Activated naive CD8-positive, alpha-beta T cell treated with anti-CD3 and anti-CD28 coated beads, Interleukin-2, amount 10 ng/mL, durations not matched to agents 7 days and 5 days (primary cell): ENCODE measurements at places on chromosomes 4 and X. TPM values are rescaled to one million over a fixed set of nuclear protein-coding genes. Genes with fewer than 3 reads are reported as not detected.

DNA sequence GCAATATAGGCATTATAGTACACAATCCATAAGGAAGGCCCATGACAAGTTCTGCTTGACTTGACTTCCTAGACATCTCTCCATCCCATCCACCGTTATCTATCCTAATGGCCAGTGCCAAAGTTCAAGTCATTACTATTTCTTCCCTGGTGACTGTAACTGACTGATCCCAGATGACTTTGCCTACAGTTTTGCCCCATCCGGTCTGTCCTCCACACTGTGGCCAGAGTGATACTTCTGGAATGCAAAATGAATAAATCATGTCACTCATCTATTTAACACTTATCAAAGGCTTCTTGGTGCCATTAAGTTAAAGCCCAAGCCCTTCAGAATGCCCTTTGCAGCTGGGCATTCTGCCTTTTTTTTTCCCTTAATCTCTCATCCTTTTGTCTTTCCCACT is 130.8 kb downstream of the PPARGC1A start:
- no peak for DNase-seq
- no peaks in the 10 kb centered on the region for H3K36me3 ChIP-seq
- H3K4me1 ChIP-seq: no peaks in the 10 kb centered on the region
- no peak overlapping the region for H3K4me3 ChIP-seq
- no peak overlapping the region for H3K27ac ChIP-seq

DNA sequence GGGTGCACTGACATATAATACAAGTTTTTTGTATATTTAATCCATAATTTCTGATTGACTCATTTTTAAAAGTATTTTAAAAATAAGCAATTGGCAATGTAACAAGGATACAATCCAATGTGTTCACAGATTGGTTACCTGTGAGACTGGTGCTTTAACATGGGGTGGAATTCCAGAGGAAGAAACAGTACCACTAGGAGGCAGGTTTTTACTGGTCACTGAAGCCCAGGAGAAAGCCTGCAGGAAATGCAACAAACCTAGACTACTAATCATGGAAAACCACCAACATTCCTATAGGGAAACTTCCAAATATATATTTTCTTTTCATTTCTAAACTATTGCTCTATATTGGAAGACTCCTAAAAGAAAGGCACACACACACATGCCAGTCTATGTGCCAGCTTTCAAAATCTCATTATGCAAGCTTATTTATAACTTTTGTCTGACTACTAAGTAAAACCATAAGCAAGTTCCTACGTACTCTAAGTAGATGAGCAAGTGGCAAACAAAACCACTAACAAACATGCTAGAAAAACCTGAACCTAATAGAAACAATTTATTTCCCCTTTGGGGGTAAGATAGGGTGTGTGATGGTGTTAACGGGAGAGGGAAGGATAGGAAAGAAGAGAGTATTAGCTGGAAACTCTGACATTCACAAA is 19.2 kb downstream of the G3BP2 start:
- DNase-seq: no peak
- peaks cover 29% of the 10 kb centered on the region for H3K36me3 ChIP-seq
- no peaks in the 10 kb centered on the region for H3K27me3 ChIP-seq
- H3K4me1 ChIP-seq: peaks cover 58% of the 10 kb centered on the region
- peak overlapping the region; percentile 89 for H3K27ac ChIP-seq

DNA sequence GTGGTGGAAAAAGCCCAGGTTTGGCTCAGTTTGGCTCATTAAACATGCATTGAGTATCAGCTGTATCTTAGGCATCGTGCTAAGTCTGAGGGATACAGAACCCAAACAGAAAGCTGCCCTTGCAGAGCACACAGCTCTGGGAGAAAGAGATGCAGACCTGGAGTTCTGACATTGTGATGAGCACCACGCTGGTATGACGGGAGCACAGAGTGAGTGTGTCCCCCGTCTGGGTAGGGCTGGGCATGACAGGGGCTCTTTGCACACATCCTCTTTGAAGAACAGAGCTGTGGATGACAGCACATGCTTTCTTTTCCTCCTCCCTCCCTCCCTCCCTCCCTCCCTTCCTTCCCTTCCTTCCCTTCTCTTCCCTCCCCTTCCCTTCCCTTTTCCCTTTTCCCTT is 52.2 kb downstream of the CLCN4 start:
- no peaks in the 10 kb centered on the region for H3K36me3 ChIP-seq
- DNase-seq: no peak
- H3K27ac ChIP-seq: no peak overlapping the region

Gene ERAS
- total RNA-seq: not detected

Gene PNPLA4
- total RNA-seq: 5.5 TPM

DNA sequence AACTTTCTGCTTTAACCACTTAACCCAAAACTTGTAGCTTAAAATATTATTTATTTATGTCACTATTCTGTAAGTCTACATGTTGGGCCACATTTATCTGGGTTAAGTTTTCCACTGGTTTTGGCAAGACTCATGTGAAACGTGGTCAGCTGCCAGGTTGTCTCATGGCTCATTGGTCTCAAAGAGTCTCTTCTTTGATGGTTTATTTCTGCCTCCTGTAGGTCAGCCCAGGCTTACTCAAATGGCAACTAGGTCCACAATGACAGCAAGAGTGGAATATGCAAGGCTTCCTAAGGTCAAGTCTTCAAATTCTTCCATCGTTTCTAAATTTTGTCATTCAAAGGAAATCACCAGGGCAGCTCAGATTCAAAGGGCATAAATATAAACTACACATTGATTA is 828.7 kb downstream of the PCDH7 start:
- DNase-seq: no peak
- H3K4me1 ChIP-seq: no peaks in the 10 kb centered on the region
- H3K36me3 ChIP-seq: no peaks in the 10 kb centered on the region
- H3K4me3 ChIP-seq: no peak overlapping the region

GRCh38 chr4:185261946-185262345 is 52.5 kb downstream of the SNX25 start:
- H3K27me3 ChIP-seq: no peaks in the 10 kb centered on the region
- DNase-seq: no peak
- no peak overlapping the region for H3K27ac ChIP-seq
- peaks cover 8% of the 10 kb centered on the region for H3K36me3 ChIP-seq
- peaks cover 18% of the 10 kb centered on the region for H3K4me1 ChIP-seq

DNA sequence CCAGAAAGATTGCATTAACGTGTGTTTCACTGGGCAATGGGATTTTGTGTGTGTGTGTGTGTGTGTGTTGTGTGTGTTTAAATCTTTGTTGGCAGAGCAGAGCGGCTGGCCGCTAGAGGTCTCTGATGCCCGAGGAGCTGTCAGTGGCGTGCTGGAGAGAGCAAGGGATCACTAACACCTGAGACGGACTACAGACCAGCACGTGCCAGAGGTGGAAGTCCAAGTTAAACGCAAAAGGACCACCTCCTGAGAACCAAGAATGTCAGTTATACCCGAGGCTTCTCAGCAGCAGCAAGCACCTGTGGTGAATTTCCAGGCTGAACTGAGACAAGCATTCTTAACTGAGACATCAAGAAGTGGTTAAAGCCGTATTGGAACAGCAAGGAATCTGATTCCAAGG is 9.0 kb upstream of the SLC25A14 start:
- peak; percentile 35 for DNase-seq
- no peak overlapping the region for H3K27ac ChIP-seq
- H3K4me1 ChIP-seq: no peaks in the 10 kb centered on the region
- no peaks in the 10 kb centered on the region for H3K36me3 ChIP-seq

DNA sequence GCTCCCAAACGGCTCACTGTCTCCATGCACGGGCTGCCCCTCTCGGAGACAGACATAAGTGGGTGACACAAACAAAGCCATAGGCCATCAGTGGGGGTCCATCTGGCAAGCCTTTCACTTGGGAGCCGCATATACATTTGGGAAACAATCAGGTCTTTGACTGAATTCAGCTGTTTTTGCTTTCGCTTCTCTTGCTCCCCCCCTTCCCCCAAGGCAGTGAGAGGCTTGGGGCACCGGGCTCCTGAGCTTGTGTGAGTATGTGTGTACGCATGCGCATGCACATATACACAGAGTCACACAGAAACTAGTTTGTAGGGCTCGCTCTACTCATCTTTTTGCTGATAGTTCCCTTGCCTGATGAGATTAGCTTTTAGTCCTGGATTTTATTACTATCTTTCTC is 284.4 kb downstream of the AFF2 start:
- no peak for DNase-seq
- no peaks in the 10 kb centered on the region for H3K36me3 ChIP-seq
- H3K4me3 ChIP-seq: no peak overlapping the region
- H3K27ac ChIP-seq: no peak overlapping the region
- no peaks in the 10 kb centered on the region for H3K27me3 ChIP-seq

Gene CFAP299
- total RNA-seq: not detected

DNA sequence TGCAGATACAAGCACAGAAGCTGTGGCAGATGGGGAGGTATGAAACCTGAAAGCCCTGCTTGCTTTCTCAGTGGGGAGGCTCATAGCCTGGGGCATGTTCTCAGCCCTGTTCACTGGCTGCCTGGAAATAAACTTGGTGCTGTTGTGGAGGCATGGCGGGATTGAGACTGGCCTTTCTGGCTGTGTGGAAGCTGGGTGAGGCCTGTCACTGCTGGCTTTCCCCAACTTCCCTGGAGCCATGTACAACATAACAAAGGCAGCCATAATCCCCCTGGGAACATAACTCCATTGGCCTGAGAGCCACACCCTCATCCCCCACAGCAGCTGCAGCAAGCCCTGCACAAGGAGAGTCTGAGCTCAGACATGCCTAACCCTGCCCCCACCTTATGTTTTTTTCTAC is 237.7 kb upstream of the TLL1 start:
- no peaks in the 10 kb centered on the region for H3K4me1 ChIP-seq
- H3K36me3 ChIP-seq: no peaks in the 10 kb centered on the region
- no peak for DNase-seq
- peaks cover 2% of the 10 kb centered on the region for H3K27me3 ChIP-seq
- no peak overlapping the region for H3K4me3 ChIP-seq

DNA sequence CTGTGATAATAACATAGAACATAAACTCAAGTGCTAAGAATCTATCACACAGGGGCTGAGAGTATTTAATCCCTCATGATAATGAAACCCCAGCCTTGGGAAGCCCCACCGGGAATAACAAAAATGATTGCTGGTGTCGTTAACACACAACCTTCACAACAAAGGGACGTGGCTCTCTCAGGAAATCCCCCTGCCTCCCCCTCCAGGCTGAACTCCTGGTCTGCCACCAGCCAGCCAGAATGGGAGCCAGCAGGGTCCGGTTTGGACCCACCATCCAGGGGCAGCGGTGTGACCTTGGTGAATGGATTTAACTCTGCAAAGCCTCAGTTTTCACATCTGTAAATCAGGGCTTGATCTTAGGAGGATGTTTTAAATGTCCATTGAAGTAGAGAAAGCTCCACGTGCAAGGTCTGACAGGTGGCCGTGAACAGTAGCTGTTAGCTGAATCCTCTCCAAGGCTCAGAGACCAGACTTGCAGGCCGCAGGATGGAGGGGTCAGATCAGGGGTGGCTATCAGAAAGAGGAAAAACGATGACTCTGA is 46.5 kb downstream of the ABLIM2 start:
- H3K4me3 ChIP-seq: no peak overlapping the region
- no peak for DNase-seq
- no peaks in the 10 kb centered on the region for H3K36me3 ChIP-seq
- H3K4me1 ChIP-seq: peaks cover 2% of the 10 kb centered on the region
- no peak overlapping the region for H3K27ac ChIP-seq

GRCh38 chr4:62560858-62561257 is 1360.7 kb downstream of the ADGRL3 start:
- H3K36me3 ChIP-seq: no peaks in the 10 kb centered on the region
- no peak overlapping the region for H3K27ac ChIP-seq
- no peak overlapping the region for H3K4me3 ChIP-seq
- DNase-seq: no peak
- H3K27me3 ChIP-seq: no peaks in the 10 kb centered on the region

- H3K27ac ChIP-seq: no peak overlapping the region
- H3K27me3 ChIP-seq: no peaks in the 10 kb centered on the region
- no peaks in the 10 kb centered on the region for H3K36me3 ChIP-seq
- H3K4me3 ChIP-seq: no peak overlapping the region
- no peak for DNase-seq
These were observed 446.3 kb upstream of the GNPDA2 start for GRCh38 chr4:45172636-45173035.

- no peak overlapping the region for H3K4me3 ChIP-seq
- peaks cover 74% of the 10 kb centered on the region for H3K36me3 ChIP-seq
- H3K27me3 ChIP-seq: no peaks in the 10 kb centered on the region
- no peak overlapping the region for H3K27ac ChIP-seq
- peaks cover 25% of the 10 kb centered on the region for H3K4me1 ChIP-seq
- DNase-seq: no peak
These were observed 5.1 kb downstream of the PIGG start for GRCh38 chr4:504076-504475.

Gene NMU
- total RNA-seq: not detected

Gene SPINK2
- 9.8 TPM for total RNA-seq

GRCh38 chrX:123869488-123869887 is 9.6 kb downstream of the XIAP start:
- peaks cover 2% of the 10 kb centered on the region for H3K36me3 ChIP-seq
- peaks cover 4% of the 10 kb centered on the region for H3K4me1 ChIP-seq
- H3K27ac ChIP-seq: no peak overlapping the region
- no peak for DNase-seq
- H3K27me3 ChIP-seq: no peaks in the 10 kb centered on the region
- no peak overlapping the region for H3K4me3 ChIP-seq

- H3K27ac ChIP-seq: no peak overlapping the region
- H3K4me1 ChIP-seq: no peaks in the 10 kb centered on the region
- no peak for DNase-seq
- H3K27me3 ChIP-seq: no peaks in the 10 kb centered on the region
- H3K4me3 ChIP-seq: no peak overlapping the region
These were observed 218.9 kb downstream of the OR13H1 start for GRCh38 chrX:131762802-131763234.

DNA sequence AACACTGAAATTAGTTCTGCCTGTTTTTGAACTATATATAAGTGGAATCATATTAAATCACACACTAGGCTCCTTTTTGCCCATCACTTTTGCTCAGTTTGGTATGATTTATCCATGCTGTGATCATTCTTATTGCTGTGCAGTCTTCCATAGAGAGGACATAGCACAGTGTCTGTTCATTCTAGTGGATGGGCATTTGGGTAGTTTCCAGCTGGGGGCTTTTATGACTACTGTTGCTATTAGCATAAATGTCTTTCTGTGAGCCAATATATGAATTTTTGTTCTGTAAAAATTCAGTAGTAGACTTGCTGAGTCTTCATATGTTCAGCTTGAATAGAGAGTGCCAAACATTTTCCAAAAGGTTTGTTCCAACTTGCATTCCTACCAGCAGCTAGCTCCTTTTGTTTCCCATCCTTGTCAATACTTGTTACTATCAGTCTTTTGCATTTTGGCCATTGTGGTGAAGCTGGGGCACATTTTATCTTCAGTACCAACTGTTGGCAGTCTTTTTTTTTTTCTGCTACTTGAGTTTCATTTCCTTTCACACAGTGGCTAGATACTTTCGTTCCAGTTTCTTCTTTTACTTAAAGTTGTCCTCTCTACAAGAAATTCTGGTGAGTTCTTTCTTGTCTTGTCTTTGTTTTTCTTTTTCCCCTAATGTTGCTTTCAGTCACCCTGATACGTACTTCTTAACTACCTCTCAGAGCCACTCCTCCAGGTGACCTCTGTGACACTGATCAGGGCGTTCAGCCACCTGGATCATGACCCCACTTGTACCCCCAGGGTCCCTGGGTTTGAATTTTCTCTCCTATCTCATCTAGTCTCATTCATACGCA is 87.0 kb downstream of the ANXA3 start:
- peak overlapping the region; percentile 70 for H3K4me3 ChIP-seq
- peaks cover 44% of the 10 kb centered on the region for H3K4me1 ChIP-seq
- peak overlapping the region; percentile 95 for H3K27ac ChIP-seq
- peaks cover 3% of the 10 kb centered on the region for H3K27me3 ChIP-seq

- DNase-seq: no peak
- no peak overlapping the region for H3K27ac ChIP-seq
- H3K4me3 ChIP-seq: no peak overlapping the region
- peaks cover 4% of the 10 kb centered on the region for H3K4me1 ChIP-seq
These were observed 39.6 kb downstream of the KLF3 start for GRCh38 chr4:38703635-38704034.

Gene GABRG1
- total RNA-seq: not detected

Gene PCSK1N
- total RNA-seq: 0.68 TPM

Gene MAGEC3
- not detected for total RNA-seq

Gene KIF4A
- 28.8 TPM for total RNA-seq
